ENCODE measurements at places on chromosomes 12 and 14.

DNA sequence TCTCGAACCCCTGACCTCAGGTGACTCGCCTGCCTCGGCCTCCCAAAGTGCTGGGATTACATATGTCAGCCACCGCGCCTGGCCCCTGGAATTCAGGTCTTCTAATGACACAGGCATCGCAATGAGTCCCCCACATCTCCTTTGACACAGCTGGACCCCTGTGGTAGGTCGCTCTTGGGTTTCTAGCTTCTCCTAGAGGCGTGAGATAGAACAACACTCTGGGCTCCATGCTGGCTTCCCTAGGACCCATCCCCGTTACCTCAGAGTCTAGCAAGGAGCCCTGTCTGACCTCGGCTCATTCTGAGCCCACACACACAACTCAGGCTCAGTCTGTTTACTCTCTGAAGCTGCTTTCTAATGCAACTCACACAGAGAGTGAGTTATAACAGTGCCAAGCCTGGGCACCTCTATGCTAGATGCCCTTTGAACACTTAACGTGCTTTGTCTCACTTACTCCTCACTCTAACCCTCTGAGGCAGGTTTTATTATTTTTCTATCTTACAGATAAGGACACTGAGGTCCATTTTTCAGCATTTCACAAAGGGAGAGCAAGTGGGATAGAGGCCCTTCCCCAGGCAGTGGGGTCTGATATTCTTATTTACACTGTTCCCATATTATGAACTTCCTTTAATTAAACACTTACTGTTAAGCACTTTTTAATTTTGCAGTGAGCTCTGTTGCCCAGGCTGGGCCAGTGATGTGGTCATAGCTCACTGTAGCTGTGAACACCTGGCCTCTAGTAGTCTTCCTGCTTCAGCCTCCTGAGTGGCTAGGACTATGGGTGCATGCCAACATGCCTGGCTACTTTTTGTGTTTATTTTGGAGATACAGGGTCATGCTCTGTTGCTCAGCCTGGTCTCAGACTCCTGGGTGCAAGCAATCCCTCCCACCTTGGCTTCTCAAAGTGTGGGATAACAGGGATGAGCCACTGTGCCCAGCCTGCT is 40.6 kb upstream of the RBM19 start:
- no peaks in the 10 kb centered on the region for H3K4me1 ChIP-seq
- no peak overlapping the region for H3K4me3 ChIP-seq
- no peak for DNase-seq
- H3K27me3 ChIP-seq: peaks cover 37% of the 10 kb centered on the region

- DNase-seq: no peak
- H3K27me3 ChIP-seq: peaks cover 6% of the 10 kb centered on the region
- H3K4me3 ChIP-seq: no peak overlapping the region
- peaks cover 4% of the 10 kb centered on the region for H3K36me3 ChIP-seq
- H3K4me1 ChIP-seq: peaks cover 37% of the 10 kb centered on the region
- no peak overlapping the region for H3K27ac ChIP-seq
Measured at GRCh38 chr14:93025055-93025454, 90.7 kb downstream of the ITPK1 start.

DNA sequence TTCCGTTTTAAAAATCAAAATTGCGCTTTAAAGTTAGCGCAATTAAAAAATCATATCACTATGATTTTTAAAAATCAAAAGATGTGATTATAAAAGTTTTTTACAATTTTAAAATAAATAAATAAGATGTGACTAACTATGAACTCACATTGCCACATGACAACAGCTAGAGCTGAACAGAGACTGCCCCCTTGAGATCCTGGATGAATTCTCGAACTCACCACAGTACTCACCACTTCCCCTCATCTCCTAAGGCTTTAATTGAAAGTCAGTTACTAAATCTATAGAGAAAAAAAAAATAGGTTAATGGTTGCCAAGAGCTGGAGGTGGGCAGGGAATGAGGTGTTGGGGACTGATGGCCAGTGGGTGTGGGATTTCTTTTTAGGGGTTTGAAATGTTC is 384.2 kb downstream of the ZFP36L1 start:
- no peak for DNase-seq
- H3K36me3 ChIP-seq: no peaks in the 10 kb centered on the region
- peaks cover 54% of the 10 kb centered on the region for H3K4me1 ChIP-seq
- H3K4me3 ChIP-seq: no peak overlapping the region
- peaks cover 3% of the 10 kb centered on the region for H3K27me3 ChIP-seq

- peaks cover 21% of the 10 kb centered on the region for H3K27me3 ChIP-seq
- H3K27ac ChIP-seq: no peak overlapping the region
- H3K4me1 ChIP-seq: peaks cover 72% of the 10 kb centered on the region
- no peak for DNase-seq
- no peaks in the 10 kb centered on the region for H3K36me3 ChIP-seq
Measured at GRCh38 chr12:2354151-2354991, 301.6 kb downstream of the CACNA1C start.

- H3K27me3 ChIP-seq: no peaks in the 10 kb centered on the region
- no peaks in the 10 kb centered on the region for H3K36me3 ChIP-seq
- H3K4me3 ChIP-seq: no peak overlapping the region
Measured at GRCh38 chr12:10247436-10248058, 34.9 kb downstream of the GABARAPL1 start.

GRCh38 chr14:93946541-93947090 is 19.5 kb downstream of the FAM181A start:
- DNase-seq: no peak
- H3K27ac ChIP-seq: no peak overlapping the region
- no peaks in the 10 kb centered on the region for H3K36me3 ChIP-seq
- no peak overlapping the region for H3K4me3 ChIP-seq

- peaks cover 6% of the 10 kb centered on the region for H3K36me3 ChIP-seq
- H3K4me3 ChIP-seq: no peak overlapping the region
- H3K4me1 ChIP-seq: peaks cover 40% of the 10 kb centered on the region
- H3K27me3 ChIP-seq: peaks cover 4% of the 10 kb centered on the region
- no peak overlapping the region for H3K27ac ChIP-seq
Measured at GRCh38 chr12:97306147-97306546, 156.5 kb upstream of the RMST start.

- H3K27me3 ChIP-seq: peaks cover 2% of the 10 kb centered on the region
- H3K4me1 ChIP-seq: no peaks in the 10 kb centered on the region
- H3K36me3 ChIP-seq: peaks cover 45% of the 10 kb centered on the region
- H3K4me3 ChIP-seq: no peak overlapping the region
- H3K27ac ChIP-seq: no peak overlapping the region
Measured at GRCh38 chr12:98724384-98725155, 79.5 kb downstream of the APAF1 start.

GRCh38 chr12:52903855-52904508 is 894 bp downstream of the KRT8 start:
- H3K27me3 ChIP-seq: peaks cover 7% of the 10 kb centered on the region
- H3K4me1 ChIP-seq: peaks cover 61% of the 10 kb centered on the region
- peak; percentile 75 for DNase-seq

DNA sequence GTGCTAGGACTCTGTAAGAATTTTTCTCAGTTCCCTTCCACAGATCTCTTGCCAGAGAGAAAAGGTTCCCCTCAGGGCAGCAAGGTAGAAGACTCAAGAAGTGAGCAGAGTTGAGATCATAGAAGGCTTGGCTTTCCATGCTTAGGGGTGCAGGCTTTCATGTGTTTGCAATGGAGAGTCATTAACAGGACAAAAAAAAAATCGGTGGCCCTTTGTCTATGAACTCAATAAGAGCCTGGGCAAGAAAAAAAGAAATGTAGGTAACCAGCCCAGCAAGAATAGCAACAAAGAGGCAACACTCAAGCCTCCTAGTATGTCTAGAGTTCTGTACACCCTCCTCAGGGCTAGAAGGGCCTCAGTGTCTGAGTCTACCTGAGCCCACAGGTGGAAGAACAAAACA is 23.4 kb upstream of the LRP6 start:
- H3K4me1 ChIP-seq: peaks cover 26% of the 10 kb centered on the region
- H3K36me3 ChIP-seq: no peaks in the 10 kb centered on the region
- H3K4me3 ChIP-seq: no peak overlapping the region
- H3K27ac ChIP-seq: no peak overlapping the region
- no peak for DNase-seq

DNA sequence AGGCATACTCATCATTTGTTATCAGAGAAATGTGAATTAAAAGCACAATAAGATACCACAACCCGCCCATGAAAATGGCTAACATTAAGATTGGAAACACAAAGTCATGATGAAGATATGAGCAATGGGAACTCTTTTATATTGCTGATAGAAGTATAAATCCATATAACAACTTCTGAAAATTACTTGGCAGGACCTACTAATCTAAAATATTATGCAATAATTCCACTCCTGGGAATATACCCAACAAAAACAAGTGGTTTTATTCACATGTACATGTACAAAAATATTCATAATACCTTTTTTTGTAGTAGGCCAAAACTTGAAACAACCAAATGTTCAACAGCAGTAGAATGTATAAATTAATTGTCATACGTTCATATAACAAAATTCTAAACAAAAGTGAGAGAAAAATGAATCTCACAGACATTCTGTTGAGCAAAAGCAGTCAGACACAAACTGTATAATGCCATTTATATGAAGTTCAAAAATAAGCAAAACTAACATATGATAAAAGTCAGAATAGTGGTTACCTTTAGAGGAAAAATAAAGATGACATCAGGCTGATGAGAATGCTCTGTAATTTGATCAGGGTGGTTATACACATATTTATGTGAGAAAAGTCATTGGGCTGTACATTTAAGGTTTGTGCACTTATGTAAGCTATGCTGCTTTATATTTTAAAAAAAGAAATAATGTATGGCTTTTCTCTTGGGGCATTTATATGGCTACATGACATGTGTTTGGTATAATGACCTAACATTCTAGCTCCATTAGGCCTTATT is 309.2 kb upstream of the KITLG start:
- no peak for DNase-seq
- H3K4me3 ChIP-seq: no peak overlapping the region
- peaks cover 3% of the 10 kb centered on the region for H3K27me3 ChIP-seq
- H3K4me1 ChIP-seq: no peaks in the 10 kb centered on the region

- no peaks in the 10 kb centered on the region for H3K27me3 ChIP-seq
- H3K36me3 ChIP-seq: peaks cover 50% of the 10 kb centered on the region
- H3K4me3 ChIP-seq: no peak overlapping the region
- H3K27ac ChIP-seq: peak overlapping the region; percentile 79
- H3K4me1 ChIP-seq: no peaks in the 10 kb centered on the region
Measured at GRCh38 chr14:67646131-67646530, 26.4 kb downstream of the ARG2 start.

GRCh38 chr12:41485203-41485602 is 297.1 kb downstream of the PDZRN4 start:
- H3K36me3 ChIP-seq: no peaks in the 10 kb centered on the region
- no peak overlapping the region for H3K4me3 ChIP-seq
- no peaks in the 10 kb centered on the region for H3K4me1 ChIP-seq
- peaks cover 4% of the 10 kb centered on the region for H3K27me3 ChIP-seq
- no peak for DNase-seq
- H3K27ac ChIP-seq: peak overlapping the region; percentile 1

DNA sequence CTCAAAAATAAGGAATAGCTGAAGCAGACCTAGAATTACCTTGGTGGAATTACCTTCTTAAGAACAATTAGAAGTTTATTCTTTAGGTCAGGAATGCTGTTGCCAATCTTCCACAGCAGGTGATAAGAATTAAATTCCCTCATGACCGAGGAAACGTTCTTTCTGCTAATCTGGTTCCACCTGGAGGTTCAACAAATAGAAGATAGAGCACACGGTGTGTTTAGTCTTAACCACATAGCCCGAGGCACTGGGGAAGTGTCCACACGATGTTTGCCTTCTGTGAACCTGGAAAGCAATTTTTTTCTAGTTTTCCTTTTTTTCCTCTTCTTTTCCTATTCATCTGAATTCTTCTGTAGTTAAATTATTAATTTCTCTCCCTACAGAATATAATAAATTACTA is 906.9 kb downstream of the NRXN3 start:
- DNase-seq: no peak
- no peaks in the 10 kb centered on the region for H3K36me3 ChIP-seq
- H3K4me3 ChIP-seq: no peak overlapping the region
- peaks cover 16% of the 10 kb centered on the region for H3K4me1 ChIP-seq
- no peak overlapping the region for H3K27ac ChIP-seq

DNA sequence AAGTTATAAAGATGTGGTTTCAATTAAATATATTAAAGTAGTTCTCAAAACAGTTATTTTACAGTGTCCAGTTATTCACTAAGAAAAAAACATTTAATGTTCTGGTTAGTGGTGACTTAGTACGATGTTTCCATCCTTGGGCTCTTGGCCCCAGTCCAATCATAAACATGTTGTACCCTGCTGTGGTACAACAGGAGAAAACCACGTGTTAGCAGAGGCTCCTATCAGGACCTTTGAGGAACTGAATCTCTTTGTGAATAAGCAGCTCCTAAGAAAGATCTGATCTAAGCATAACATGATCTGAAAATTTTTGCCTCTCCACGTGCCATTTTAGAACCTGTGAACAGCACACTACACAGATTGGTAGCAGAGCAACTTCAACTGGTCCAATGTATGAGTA is 234.0 kb downstream of the SYT1 start:
- no peaks in the 10 kb centered on the region for H3K36me3 ChIP-seq
- H3K27me3 ChIP-seq: peaks cover 4% of the 10 kb centered on the region
- peaks cover 7% of the 10 kb centered on the region for H3K4me1 ChIP-seq
- no peak overlapping the region for H3K4me3 ChIP-seq
- H3K27ac ChIP-seq: no peak overlapping the region

DNA sequence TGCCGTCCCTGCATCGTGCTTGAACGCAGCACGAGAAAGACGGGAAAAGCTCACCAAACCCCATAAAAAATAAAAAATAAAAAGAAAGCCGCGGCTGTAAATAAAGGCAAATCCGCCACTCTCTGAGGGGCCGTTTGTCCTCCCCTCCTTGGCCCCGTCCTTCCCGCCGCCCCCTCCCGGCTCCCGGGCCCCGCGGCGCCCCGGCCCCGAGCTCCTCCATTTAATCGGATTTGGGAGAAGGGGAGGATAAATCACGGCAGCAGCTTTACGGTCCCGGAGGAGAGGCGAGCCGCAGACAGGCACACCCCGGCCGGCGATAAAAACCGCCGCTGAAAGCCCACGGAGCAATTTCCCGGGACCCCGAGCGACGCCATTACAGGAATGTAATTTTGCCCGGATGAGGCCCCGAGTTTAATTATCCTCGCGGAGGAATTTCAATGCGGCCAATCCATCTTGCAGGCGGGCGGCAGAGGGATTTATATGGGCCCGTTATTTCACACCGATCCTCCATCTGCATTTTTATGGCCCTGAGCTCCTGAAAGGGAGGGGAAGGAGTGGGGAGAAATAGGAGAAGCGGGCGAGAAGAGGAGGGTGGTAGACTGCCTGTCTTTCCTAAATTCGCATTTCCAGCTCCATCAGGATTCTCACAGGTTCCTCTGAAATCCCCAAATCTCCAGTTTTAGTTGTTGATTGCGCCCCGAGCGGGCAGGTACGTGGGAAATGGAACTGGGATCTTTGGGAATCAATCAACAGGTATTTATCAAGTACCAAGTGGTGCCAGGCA is 1.3 kb upstream of the ATP5MC2 start:
- peaks cover 23% of the 10 kb centered on the region for H3K36me3 ChIP-seq
- peaks cover 54% of the 10 kb centered on the region for H3K4me1 ChIP-seq
- DNase-seq: peak; percentile 70

DNA sequence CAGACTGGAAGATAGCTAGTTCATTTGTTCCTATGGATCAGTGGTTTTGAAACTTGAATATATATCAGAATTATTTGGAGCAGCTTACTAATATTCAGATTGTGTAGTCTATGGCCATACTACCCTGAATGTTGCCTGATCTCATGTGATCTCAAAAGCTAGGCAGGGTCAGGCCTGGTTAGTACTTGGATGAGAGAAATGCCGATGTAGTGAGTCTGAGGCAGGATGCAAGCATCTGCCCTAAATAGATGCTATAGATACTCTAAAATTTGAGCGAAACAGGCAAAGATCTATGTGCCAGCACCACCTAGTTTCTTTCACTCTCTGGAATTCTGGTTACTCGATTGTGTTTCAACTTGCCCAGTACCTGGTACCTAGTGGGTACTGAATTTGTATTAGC is 40.9 kb downstream of the FRMD6 start:
- H3K27ac ChIP-seq: no peak overlapping the region
- no peak overlapping the region for H3K4me3 ChIP-seq
- peaks cover 18% of the 10 kb centered on the region for H3K36me3 ChIP-seq
- H3K4me1 ChIP-seq: peaks cover 6% of the 10 kb centered on the region

Data from nephron progenitor cell (in vitro differentiated cells).